Left cardiac atrium (tissue), 4 donors: ENCODE measurements at places on chromosomes 1 and 21.

- DNase-seq, result no peak
Measured at GRCh38 chr1:23960291-23961020, 828 bp downstream of the PNRC2 start.

DNA sequence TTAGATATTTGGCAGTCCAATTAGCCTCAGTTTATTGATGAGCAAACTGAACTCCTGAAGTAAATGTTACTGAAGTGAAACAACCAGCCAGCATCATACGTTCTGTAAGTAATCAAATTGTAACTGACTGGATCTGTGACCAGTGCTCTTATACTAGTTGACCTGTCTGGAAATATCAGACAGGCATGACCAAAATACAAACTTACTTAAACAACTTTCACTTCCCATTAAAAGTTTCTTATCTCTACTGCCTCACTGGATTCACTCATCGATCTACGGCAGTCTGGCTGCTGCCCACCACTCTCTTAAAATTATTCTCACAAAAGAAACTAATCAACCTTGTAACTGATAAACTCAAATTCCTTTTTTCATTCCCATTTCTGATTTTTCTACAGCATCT is 56.4 kb downstream of the WDR3 start:
- no peak for DNase-seq

GRCh38 chr1:109061183-109061582 is 14.6 kb downstream of the TAF13 start:
- no peak for DNase-seq

DNA sequence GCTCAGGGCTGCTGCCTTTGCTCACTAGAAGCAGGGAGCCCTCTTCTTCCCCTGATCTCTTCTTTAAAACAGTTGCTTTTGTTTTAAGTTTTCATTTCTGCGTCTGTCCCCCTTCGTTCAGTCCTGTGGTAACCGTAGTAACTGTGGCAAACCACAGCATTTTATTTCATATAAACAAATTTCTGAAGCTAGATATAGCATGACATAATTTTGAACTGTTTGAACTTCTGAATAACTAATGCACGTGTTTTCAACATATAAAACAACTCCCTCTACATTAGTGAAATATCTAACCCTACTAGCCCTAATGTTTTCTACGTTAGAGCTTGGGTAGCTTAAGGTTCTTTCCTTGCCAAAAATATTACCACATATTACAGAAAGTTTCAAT is 104.6 kb downstream of the DISP1 start:
- no peak for DNase-seq

DNA sequence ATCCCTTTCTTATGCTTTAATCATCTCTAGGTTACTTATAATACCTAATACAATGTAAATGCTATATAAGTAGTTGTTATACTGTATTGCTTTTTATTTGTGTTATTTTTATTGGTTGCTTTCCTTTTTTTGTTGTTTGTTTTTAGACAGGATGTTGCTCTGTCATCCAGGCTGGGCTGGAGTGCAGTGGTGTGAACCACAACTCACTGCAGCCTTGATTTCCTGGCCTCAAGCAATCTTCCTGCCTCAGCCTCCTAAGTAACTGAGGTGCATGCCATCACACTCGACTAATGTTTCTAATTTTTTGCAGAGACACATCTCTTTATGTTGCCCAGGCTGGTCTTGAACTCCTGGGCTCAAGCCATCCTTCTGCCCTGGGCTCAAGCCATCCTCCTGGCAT is 26.9 kb downstream of the KRTAP19-8 start:
- no peak for DNase-seq

DNA sequence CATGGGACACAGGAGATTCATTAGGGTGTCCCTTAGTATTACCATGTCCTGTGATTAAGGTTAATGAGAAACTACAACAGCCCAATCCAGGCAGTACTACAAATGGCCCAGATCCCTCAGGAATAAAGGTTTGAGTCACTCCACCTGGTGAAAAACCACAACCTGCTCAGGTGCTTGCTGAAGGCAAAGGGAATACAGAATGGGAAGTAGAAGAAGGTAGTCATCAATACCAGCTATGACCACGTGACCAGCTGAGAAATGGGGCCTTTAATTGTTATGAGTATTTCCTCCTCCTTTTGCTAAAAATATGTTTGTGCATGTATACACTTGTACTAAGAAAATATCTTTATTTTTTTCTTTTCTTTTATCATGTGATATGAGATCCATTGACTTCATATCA is 91.1 kb upstream of the ADAMTS5 start:
- DNase-seq, result no peak

DNA sequence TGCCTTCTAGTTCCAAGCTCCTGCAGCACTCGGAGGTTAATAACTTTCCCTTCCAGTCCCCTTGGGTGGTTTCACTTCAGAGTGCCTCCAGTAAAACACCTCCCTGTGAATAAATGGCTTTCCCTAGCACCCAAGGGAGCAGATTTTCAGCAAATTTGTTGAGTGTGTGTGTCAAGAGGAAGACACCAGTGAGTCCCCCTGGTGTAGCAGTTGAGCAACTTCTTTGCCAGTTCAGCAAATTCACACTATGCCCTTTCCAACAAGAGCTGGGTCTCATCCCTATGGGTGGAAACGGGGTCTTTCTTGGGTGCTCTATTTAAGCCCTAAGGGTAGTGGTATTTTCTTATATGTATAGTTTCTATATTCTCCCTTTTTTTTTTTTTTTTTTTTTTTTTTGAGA is 806 bp upstream of the AADACL4 start:
- no peak for DNase-seq

DNA sequence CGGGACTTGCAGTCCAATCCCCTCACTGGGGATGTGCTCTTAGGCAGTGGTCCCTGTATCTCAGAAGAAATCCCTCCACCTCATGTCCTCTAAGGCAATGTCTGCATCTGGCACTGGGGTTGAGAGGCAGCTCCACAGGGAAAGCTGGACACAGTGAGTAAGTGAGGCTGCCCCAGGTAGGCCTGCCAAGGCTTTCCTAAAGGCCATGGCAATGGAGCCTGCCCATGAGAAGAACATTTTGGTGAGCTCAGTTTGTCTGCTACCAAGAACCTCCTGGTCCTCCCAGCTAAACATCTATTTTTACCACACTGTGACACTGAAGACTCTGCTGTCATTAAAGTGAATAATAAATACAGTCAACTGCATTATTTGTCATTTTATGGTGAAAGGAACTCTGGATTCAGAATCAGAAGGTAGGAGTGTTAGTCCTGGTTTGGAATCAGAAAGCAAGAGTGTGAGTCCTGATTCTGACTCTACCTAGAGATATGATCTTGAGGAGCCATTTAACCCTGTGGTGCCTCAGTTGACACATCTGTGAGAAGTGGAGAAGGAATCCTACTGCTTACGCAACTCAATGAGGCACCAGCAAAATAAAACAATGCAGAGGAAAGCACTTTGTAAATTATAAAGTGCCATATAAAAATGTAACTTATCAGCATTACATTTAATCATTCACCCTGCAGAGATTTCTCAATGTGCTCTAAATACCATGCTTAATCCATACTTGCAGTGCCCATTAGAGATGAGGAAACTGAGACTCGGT is 41.0 kb downstream of the TBX15 start:
- DNase-seq, result no peak

DNA sequence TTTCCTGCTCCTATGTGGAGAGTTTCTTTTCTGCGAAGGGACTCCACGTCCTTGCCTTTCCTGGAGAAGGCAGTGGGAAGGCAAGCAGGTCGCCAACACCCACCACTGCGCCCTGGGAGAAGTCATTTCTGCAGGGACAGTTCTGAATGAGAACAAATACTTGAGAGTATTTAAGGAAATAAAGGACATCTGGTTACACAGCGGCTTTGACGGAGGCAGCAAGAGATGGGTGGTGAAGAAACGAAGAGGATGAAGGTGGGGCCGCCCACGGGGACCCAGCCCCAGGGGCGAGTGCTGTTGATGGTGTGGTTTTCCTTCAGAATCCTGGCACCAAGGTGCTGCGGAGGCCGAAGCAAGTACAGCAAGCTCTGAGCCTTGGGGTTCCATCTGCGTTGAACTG is 75.5 kb downstream of the PSMG1 start:
- peak; percentile 6 for DNase-seq

- no peak for DNase-seq
Measured at GRCh38 chr1:248884632-248885295, 21.3 kb upstream of the PGBD2 start.

DNA sequence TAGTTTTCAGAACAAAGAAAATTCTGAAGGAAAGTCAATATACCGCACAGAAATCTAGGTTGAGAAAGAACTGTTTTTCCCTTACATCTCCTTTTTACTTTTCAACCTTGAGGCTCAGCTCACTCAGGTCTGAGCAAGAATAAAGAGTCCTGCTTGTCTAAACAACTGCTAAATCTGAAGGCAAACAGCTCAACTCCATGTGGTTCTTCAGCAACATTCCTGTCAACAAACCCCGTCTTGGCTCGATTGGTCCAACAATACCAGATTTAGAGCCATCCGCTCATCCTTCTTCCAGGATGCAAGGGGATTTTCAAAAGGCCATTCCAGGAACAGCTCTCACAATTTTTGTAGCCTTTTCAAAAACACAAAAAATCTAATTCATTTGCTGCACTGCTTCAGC is 119.8 kb downstream of the HLCS start:
- DNase-seq, result no peak

- no peak for DNase-seq
Measured at GRCh38 chr1:119266858-119267257, 101.7 kb upstream of the HAO2 start.

GRCh38 chr1:114076308-114076707 is 77.4 kb downstream of the SYT6 start:
- no peak for DNase-seq

- DNase-seq, result no peak
Measured at GRCh38 chr1:235059221-235059620, 69.4 kb downstream of the TOMM20 start.

GRCh38 chr1:6218375-6219164 is 12.7 kb downstream of the RNF207 start:
- DNase-seq, result no peak

DNA sequence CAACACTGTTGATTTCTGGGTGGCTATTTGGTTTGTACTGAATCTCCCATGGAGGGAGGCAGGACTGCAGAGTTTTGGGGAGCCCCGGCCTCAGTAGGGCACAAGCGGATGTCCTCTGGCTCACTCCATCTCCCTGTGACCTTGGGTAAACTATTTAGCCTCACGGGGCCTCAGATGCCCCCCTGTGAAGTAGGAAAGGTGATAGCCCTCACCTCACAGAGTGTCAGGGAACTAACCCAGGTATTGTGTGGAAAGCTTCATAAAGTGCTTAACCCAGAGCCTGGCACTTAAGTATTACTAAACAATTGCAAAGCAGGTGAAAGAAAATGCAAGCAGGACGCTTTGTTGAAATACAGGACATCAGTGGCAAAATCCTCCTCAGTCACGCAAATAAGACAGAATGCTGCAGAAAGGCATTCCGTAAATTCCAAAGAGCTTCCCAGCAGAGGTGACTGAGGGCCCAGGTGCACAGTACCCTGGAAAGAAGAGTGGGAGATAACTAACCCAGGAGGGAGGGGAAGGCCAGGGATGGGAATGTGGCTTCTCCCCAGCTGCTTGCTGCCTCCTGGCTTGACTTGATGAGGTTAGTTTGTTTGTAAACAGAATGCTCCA is 436.3 kb downstream of the PRDM2 start:
- no peak for DNase-seq

GRCh38 chr1:7948960-7949359 is 8.3 kb upstream of the TNFRSF9 start:
- DNase-seq, result no peak

DNA sequence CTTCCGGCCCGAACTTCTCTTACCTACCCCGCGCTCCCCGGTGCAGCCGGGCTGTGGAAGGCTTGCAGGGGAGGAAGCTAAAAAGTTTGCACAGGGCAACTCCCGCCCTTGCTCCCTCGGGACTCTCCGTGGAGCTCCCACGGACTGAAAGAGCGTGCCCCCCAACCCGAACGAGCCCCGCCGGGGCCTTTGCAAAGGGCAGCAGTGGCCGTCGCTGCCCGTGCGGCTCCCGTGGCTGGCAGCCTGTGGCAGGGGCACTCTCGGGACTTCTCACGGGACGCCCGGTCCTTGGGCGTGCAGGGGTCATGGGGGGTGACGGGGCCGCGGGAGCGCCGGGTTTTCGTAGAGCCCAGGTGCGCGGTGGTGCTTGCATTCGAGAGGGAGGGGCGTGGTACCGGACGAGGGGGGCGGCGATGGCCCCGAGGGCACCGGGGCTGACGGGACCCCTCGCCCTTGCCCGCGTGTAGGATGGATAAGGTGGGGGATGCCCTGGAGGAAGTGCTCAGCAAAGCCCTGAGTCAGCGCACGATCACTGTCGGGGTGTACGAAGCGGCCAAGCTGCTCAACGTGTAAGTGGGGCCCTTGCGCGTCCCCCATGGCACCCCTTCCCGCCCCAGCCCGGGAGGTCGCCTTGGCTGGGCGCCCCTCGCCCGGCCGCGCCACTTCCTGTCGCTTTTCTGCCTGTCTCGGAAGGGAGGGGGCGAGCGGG is 711 bp downstream of the GADD45A start:
- peak; percentile 62 for DNase-seq

DNA sequence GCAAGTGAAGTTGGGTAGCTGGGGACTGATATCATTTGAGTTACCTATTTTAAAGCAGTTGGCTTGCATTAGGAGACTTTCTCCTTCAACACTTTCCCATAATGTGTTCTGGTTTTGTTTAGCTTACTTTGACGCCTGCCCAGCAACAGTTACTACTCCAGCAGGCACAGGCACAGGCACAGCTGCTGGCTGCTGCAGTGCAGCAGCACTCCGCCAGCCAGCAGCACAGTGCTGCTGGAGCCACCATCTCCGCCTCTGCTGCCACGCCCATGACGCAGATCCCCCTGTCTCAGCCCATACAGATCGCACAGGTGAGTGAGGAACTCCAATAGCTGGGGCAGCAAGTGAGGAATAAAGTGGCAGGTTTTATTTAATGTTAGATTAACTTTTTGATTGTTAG is 144.3 kb downstream of the CD247 start:
- DNase-seq, result no peak

GRCh38 chr1:150706091-150706490 is 9.1 kb upstream of the GOLPH3L start:
- no peak for DNase-seq

GRCh38 chr1:214318956-214319736 is 38.2 kb downstream of the SMYD2 start:
- DNase-seq, result no peak

DNA sequence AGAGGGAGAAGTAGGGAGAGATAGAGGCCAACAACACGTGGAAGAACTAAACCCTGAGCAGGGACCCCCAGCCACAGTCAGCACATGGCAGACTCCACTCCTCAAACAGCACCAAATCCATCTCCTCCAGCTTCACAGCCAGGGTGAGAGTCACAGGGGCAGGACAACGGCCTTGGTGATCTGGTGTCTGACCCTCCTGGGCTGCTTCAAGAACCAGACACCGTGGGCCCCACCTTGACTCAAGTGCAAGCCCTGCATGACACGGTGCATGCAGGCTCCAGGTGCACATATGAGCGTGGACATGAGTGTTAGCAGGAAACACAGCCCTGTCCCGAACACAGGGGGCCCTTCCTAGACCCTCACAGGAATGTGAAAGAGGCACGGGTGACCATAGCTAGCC is 21.9 kb downstream of the S100A7 start:
- DNase-seq, result no peak

DNA sequence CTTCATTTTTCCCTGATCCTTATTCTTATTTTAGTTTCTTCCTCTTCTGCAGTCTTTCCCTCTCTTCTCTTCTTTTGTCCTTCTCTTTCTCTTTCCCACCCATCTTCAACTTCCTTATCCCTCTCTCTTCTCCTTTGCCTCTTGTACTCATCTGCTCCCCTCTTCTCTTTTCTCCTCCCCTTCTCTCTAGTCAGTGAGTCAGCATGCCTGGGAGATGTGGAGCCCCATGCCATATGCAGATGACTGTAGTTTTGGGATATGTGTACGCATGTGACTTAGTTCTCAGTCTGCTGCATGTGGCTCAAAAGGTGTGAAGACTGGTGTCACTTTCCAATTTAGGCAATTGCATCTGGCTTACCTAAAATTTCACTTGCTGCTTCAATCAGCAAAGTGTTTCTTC is 10.4 kb downstream of the DNAJC6 start:
- DNase-seq, result no peak
